ENCODE measurements at places on chromosomes 1 and 21. TPM values are rescaled to one million over a fixed set of nuclear protein-coding genes. Genes with fewer than 3 reads are reported as not detected.

TCEANC2 gene
- 8.5 TPM for polyA plus RNA-seq

VPS26C gene
- polyA plus RNA-seq: 42.1 TPM

CIART gene
- 7.1 TPM for polyA plus RNA-seq

RGS4 gene
- 13.5 TPM for polyA plus RNA-seq
